ENCODE measurements at places on chromosomes 1 and 21.

GRCh38 chr21:42093186-42093585 lies 22.1 kb downstream of the UMODL1 start:
- no peak for DNase-seq

DNA sequence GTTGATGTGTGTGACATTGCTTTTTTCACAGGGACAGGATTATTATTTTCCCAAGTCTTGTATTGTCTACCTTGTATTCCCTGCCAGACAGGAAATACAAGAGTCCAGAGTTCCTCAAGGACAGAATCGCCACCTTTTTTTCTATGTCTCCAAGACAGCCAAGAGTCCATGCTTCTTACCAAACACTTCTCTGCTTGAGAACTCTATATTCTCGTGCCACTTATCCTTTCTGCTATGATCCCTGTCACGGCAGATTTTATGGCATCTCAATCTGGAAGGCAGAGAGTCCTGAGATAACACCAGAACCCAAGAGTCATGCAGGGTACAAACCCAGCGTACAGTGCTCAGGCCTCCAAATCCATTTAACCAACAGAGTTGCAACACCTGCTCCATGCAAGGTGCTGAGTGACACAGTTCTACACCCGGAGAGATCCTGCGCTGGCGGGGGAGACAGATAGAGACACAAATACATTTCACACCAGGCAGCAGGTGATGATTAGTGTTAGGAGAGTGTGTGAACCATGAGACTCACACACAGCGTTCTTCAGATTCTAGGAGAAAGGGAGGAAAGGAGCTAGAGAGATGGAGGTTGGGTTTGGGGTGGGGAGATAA lies 107.6 kb downstream of the NAV1 start:
- no peak for DNase-seq

GRCh38 chr1:109816175-109816811 lies 52.6 kb upstream of the EPS8L3 start:
- no peak for DNase-seq

GRCh38 chr1:207839083-207839413 lies 71.9 kb downstream of the CD34 start:
- DNase-seq: no peak

DNA sequence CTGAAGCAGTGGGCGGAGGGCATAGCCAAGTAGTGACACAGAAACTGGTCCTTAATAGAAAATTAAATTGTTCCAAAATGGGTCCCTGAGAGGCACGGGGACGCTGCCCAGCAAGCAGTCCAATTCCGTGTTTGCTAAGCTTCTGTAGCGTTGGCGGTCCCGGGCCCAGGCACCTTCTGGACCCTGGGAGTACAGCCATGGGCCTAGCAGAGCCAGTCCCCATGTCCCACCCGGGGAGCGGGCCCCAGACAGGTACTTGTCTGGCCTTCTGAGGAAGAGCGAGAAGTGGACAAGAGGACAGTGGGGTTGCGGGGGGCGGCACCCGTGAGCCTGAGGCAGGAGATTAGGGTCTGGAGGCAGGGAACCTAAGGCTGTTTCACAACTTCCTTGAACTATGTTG lies 11.5 kb upstream of the CCDC27 start:
- DNase-seq: no peak

DNA sequence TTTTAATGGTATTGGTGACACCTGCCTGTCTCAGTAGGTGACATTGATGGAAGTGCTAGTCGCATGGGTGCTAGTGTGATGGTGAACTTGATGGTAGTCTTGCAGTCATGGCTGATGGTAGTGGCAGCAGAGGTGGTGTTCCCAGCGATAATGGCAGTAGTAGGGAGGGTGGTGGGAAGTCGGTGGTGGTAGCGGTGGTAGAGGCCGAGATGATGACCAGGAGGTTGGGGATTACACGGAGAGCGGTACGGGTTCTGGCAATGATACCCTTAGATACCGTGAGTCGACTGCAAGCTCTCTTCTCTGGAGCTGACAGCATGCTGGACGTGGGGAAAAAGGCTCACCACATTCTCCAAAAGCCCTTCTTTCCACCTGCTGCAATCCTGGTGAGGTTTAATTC lies 99.4 kb upstream of the SLC2A1 start:
- peak; percentile 61 for DNase-seq

- no peak for DNase-seq
Observed at GRCh38 chr1:160704250-160704649, 7.4 kb downstream of the CD48 start.

GRCh38 chr1:111320066-111320879 lies 29.6 kb downstream of the CHIA start:
- DNase-seq: no peak

DNA sequence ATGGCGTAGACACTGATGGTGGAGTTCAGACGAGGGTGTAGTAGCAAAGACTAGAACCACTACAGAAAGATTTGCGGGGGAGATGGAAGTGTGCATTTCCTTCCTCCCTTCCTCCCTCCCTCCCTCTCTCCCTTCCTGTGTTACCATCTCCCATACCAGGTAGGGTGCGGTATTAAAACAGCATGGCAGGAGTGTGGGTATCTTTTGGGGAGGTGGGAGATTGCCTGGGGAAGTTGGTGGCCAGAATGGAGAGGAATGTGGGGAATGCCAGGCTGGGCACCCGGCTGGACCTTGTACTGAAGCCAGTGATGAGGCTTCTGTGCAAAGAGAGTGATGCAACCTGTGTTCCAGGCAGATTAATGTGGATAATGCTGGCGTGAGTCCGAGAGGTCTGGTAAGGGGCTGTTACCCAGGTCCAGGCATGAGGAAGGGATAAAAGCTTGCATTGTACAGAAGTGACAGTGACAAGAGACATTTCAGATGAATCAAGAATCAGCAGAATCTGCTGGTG lies 30.3 kb upstream of the PPP2R5A start:
- DNase-seq: no peak

- no peak for DNase-seq
Observed at GRCh38 chr1:176779992-176780328, 317.0 kb downstream of the PAPPA2 start.
